ENCODE measurements at places on chromosomes 5 and 9.

- DNase-seq = no peak
Measured at GRCh38 chr5:168844922-168845296, 265.7 kb upstream of the PANK3 start.

DNA sequence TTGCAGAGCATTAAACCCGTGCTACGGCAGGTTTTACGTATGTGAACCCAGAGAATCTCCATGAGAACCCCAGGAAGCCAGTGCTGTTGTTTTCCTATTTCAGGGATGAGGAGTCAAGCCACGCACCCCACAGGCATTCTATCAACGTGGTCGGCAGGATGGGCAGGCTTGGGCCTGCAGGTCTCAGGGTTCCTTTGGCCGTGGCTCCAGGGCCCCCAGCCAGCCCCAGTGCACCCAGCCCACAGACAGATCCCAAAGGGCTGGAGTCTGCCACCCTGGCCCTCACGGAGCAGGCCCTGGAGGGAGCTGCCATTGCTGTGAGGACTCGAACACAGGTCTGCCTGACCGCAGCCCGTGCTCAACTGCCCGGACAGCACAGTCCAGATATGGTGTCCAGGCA, 77.1 kb upstream of the STXBP1 start:
- no peak for DNase-seq

DNA sequence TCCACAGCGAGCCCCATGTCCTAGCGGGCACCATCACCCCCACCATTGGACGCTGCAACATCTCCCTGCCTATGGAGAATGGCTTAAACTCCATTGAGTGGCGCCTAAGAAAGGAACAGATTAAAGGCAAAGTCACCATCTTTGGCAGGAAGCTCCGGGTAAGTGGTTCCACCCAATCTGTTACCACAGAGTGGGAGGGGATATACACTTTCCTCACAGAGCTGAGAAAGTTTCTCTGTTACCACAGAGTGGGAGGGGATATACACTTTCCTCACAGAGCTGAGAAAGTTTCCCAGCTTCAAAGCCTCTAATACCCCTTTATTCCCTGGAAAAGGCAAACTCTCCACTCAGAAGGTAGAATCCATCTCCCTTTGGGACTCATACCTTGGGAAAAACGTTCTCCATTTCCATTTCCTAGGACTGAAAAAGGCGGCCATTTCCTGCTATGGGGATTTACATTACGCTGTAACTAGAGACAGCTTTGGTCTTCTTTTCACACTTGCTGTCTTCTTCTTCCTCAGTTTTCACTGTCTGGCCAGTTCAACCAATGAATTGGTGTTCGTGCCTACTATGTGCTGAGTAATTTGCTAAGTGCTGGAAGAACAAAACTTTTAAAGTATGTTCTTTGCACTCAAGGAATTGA, 63.4 kb upstream of the WWC1 start:
- no peak for DNase-seq

DNA sequence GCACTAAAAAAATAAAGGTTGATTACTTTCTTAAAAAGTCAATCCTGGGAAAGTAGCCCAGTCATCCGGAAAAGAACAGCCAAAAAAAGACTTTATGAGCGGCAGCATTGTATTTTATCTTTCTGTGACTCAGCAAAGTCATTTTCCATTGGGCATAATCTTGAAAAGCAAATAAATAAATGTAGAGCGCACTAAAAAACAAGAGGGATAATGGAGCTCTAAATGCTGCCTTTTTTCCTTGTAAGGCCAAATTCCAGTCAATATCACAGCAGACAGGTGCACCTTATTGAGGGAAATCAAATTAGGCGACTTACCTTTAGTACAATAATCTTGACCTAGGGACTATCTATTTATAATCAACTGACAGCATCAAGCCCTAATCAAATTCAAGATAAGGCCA, 266.8 kb downstream of the MTRR start:
- no peak for DNase-seq

- no peak for DNase-seq
Measured at GRCh38 chr5:141835928-141836670, 42.1 kb downstream of the PCDH1 start.

GRCh38 chr5:151223447-151224264, at the start of gene CCDC69:
Gene CCDC69 (minus strand): TSS chr5:151224092. CDS start chr5:151223970, 122 bp downstream.
- DNase-seq = peak; percentile 75

GRCh38 chr9:130759738-130760137, 66.2 kb downstream of the EXOSC2 start:
- DNase-seq = no peak

DNA sequence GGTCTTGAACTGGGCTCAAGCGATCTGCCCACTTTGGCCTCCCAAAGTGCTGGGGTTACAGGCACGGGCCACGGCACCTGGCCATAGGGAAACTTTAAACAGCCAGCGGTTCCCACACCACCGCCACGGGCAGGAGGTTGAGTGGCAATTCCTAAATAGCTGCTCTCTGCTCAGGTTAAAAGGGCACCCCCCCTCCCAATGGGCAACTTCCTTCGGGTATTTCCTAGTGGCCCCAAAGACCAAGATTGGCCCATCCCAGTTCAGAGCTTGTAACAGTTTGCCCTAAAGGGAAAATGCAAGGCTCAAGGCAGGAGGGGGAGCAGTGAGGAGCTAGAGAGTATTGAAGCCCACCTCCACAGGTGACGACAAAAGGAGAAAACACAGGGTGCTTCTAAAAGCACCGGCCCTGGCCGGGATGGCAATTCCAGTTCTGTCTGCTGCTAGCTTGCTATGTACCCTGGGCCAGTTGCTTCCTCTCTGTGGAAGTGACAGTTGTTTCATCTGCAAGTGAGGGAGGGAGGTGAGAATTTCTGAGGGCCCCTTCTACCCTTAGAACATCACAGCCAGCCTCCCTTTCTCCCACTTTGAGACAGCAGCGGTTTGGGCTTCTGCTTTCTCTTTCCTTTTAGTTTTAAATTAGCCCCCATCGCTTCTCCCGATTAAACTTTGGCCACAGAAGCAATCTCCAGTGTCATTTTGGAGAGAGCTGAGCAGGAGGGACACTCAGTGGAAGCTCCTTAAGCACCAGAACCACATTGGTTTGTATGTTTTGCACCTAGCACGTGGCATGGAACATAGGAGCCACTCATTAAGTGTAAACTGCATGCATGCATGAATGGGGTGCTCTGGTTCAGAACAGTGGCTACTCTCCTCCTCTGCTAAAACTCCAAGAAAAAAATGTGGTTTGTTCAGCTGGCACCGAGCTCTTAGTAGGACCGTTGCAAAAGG, 17.3 kb upstream of the TNIP1 start:
- peak; percentile 58 for DNase-seq

DNA sequence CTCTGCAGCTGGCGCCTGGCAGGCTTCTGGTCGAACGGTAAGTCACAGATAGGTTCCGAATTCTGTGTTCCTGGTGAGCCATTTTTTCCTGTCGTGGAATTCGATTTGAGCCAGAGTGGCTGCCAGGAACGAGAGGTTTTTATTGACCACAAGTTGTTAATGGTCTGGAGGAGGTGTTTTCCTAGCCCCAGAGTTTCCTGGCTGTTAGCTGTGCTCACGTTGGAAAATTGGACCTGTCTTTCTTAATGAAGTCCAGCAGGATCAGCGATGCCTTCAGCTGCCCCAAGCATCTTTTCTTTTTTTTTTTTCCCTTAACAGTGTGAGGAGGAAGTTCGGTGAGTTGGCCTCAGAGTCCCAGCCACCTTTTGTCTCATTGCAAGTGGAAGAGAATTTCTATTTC, 62.9 kb downstream of the COL5A1 start:
- DNase-seq = no peak

DNA sequence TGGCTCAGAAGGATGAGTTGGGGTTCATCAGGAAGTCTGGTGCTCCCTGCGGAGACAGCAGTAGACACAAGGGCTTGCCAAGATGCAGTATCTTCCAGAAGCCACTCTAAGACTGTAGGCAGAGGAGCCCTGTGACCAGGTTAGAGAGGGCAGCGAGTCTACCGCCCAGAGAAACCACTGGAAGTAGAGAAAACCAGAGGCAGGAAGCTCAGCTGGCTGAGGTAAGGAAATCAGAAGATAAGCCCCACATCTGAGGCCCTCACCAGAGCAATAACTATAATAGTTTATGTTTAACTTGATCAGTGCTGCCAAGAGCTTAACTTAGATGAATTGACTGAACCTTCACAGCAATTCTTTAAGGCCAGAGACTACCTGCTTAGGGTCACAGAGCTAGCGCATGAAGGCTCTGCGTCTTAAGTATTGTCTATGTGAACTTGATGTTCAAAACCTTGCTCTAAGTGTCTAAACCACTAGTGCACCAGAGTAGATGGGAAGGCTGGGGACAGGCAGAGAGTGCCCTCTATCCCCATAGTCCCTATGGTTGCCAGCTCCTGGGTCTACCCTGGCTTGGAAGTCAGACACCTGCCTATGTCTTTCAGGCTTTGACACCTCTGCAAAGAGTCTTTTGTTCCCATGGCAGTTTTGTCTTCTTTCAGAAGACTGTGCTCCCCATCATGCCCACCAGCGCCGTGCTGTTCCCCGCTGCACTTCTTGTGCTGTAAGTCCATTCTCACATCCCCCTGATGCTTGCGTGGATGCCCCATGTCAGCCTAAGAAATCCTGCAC, 228.2 kb upstream of the KLF4 start:
- DNase-seq = no peak

DNA sequence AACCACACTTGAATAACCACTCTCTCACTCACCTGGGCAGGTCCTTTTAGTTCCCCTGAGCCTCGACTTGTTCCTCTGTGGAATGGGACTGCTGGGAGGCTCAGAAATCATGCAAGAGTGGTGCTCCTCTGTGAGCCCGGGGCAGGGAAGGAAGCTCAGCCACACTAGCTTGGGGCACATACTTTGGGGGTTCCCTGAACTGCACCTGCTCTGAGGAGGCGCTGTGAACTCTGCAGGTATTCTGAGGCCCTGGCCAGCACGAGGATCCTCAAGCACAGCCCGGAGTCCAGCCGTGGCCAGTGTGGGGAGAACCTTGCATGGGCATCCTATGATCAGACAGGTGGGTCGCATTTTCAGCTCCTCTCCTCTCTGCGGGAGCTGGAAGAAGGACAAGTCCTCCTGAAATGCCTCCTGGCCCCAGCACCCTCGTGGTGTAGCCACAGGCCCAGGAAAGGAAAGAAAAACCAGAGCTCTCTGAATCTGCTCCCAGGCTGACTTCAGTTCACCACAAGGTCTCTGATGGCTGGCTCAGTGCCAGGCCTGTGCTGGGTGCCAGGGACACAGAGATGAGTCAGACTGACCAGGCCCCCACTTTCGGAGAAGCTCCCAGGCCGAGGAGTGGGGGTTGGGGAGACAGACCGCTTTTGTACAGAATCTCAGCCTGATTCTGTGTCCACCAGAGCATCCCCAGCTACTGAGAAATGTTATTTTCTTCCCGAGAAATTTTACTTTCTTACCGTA, 11.9 kb downstream of the GLIPR2 start:
- DNase-seq = peak; percentile 88

DNA sequence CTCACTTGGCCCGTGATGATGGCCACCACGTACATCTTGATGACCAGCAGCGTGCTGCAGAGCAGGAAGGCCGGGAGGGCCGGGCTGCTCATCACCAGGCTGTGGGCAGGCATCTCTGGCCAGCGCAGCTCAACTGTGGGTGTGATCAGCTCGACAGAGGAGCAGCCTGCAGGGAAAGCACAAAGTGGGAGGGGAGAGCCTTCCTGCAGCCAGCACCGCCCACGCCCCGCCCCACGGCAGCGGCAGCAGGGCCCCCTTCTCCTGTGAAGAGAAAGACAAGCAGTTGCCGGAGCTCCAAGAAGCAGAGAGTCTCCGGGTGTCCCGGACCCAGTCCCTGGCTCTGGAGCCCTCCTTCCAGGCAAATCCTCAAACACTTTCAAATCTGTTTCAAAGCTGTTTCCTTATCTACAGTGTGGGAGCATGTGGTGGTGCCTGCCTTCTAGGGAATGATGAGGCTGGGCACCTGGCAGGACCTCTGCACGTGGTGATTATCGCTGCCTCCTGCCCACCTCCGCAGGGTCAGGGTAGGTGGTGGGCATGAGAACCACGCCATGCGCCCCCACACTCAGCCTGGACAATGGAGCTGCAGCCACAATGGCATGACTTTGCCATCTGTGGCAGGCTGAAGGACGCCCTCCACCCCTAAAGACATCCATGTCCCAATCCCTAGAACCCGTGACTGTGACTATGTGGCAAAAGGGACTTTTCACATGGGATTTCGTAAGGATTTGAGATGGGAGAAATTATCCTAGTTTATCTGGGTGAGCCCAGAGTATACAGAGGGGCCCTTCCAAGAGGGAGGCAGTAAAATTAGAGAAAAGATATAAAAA, at the start of gene PTGES:
TSS of gene PTGES (minus strand) at position 143 of the 830 bp plus-strand sequence. CDS start at position 113, 30 bp downstream.
- peak; percentile 63 for DNase-seq

- no peak for DNase-seq
Measured at GRCh38 chr5:131482617-131483016, 152.4 kb downstream of the RAPGEF6 start.

DNA sequence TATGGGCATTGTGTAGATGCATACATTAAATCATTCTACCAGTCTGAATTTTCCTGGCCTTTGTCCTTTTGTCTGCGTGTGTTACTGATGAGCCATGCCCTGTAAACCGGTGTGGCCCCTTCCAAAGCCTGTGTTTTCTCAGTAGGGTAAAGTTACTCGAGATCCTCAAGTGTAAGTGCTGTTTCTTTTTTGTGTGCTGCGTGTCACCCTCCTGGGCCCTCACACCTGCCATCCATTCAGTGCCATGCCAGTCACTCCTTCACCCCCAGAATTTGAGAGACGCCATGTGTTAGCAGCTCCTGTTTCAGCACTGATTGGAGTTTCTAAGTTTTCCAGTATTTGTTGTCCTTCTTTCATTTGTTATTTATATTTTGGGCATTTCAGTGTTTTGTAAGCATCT, 288.2 kb downstream of the FANCC start:
- DNase-seq = no peak

- peak; percentile 98 for DNase-seq
Measured at GRCh38 chr5:177311723-177312648, at the start of gene MXD3. Gene MXD3 (minus strand): TSS chr5:177311898. CDS start chr5:177311830, 68 bp downstream.

DNA sequence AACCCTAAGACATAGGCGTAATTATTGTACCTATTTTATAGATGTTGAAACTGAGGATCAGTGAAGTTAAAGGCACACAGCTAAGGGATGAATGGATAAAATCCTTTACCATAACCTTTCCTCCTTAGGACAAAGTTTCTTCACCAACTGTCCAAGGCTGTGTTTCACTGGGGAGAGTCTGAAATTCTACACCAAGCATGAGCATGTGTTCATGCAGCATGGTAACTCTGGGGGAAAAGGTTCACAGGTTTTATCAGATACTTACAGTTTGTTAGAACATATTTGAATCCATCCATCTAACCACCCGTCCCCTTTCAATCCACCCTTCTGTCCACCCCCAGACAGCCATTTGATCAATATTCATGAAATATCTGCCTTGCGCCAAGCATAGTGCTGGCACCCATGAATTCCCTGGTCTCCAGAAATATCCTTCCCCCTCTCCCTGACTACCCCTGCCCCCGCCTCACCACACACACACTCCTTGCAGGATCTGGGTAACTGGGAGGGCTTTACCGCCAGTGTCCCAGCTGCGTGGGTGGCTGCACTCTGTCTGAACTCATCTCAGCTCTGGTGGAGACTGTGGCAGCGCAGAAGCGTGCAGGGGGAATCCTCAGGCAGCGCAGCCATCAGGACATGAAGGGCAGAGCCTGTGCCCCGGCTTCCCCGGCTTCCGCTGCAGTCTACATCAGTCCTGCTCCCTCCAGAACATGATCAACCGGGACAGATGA, 6.3 kb upstream of the KCNIP1 start:
- DNase-seq = no peak

All from stimulated activated naive CD8-positive, alpha-beta T cell treated with anti-CD3 and anti-CD28 coated beads, Interleukin-15, Interleukin-2, amounts not matched to agents 100 U/mL and 50 U/mL, for 24 hours (primary cell).